NCI-H1930 (cell line): ENCODE measurements at places on chromosomes 2 and 18.

DNA sequence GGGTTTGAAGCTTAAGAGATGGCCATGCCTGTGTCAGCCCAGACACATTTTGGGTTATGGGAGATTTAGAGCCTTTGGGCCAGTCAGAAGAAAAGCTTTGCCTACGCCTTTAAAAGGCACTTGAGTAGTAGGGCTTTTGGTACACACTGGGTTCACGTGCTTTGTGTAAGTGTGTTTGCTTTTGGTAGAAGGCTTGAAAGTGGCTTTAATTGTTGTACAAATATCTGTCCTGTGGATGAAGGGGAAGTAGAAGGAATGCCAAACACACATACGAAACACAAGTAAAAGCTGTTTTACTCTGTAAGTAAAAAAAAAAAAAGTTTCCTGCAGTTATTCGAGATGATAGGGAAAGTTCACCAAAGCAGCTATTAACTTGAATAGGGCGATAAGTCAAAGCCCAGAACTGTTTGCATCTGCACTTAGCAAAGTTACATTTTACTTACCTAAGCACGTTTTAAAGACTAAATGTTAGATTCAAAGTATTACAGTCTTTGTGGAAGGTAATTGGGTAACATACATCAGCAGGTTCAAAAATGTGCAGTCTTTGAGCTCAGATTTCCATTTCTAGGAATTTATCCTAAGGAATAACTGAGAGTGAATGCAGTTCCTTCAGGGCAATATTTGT is 75.4 kb downstream of the STK25 start:
- DNase-seq = no peak

DNA sequence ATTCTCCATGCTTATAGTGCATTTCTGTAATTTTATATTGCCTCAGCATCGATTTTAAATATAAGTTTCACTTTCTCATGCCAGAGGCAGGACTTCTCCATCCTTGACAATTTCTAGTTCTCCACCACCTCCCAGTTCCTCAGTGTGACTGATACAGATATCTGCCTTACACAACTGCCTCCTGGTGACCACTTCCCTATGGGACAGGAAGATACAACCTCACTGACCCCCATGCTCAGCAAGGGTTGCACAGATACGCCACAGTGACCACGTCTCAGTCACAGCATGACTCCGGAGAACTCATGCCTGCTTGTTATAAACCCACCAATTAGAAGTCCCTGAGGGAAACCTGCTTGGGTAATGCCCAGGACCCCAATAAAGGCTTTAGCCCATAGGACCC is 284.0 kb upstream of the MC4R start:
- no peak for DNase-seq

- no peak for DNase-seq
These were observed 33.9 kb upstream of the ATIC start for GRCh38 chr2:215277944-215278343.

DNA sequence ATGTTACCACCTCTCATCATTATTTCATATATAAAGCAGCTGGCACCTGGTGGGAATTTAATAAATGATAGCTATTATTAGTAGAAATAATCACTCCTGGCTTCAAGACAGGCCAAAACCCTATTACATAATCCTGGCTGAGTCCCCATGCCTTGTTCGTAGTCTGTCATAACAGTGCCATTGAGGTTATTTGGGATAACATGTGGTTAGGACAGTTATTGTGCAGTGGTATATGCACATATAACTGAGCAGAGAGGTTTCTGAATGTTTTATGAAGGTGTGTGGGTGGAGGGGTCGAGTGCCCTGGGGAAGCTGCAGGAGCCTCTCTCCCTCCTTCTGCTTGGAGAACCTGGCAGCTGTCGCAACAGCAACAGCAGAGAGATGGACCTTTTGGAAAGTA is 162.4 kb upstream of the NABP1 start:
- no peak for DNase-seq

GRCh38 chr2:4561196-4561595 is 857.8 kb downstream of the DCDC2C start:
- no peak for DNase-seq

GRCh38 chr18:8443505-8443904 is 165.7 kb upstream of the RAB12 start:
- no peak for DNase-seq

DNA sequence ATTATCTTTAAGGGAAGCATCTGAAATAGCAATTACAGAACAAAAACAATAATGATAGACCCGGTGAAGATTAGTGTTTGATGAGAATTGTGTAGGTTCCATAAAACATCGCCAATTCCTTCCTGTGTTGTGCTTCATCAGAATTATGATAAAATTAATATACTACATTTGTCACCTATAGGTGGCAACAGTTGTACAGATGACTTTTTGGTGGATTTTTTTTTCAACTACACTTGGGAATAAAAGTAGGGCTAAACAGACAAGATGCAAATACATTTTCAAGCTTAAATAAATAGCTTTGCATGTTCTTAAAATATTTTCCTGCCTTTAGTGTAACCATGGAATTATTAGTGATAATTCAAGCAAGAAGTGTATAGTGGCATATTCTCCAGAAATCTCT is 7.0 kb upstream of the LYPD1 start:
- no peak for DNase-seq

- DNase-seq = no peak
These were observed 35.5 kb upstream of the CYP27A1 start for GRCh38 chr2:218746470-218746795.

DNA sequence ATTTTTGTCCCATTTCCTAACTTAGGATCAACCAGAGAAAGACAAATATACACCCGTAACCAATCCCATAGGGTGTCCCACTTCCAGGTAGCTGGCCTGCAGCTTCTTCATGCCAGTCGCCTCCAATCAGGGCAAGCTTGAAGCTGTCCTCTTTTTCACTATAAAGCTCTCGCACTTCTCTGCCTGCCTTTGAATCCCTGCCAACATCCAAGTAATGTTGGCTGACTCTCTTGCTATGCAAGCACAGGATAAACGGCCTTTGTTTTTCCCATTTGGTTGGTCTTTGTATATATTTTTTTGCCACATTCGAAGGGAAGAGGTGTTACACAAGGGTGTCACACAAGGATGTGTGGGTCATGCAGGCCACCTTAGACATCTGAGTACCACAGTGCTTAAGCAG is 388.8 kb downstream of the CBLN2 start:
- DNase-seq = no peak

GRCh38 chr2:230172852-230173251 is 46.9 kb downstream of the SP110 start:
- no peak for DNase-seq

GRCh38 chr2:240619506-240620148 is 5.7 kb upstream of the GPR35 start:
- no peak for DNase-seq

DNA sequence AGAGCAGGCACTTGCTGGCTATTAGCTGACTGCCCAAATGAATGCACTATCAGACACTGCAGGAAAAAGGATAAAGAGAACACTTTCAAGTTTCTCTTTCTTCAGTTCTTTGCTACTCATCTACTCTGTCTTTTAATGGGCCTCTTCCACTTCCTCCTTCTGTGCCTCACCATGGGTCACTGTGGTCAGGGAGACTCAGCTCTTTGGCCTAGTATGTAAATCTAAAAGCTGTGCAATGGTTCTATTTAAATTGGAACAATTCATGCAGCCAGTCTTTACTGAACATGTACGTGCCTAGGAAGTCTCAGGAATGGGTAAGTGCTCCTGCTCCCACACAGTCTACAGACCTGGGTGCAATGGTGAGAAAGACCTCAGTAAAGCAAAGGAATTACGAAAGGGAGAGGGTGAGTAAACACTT is 79.1 kb upstream of the DNMT3A start:
- DNase-seq = no peak

- DNase-seq = no peak
These were observed 314.3 kb upstream of the ETAA1 start for GRCh38 chr2:67082813-67083212.

DNA sequence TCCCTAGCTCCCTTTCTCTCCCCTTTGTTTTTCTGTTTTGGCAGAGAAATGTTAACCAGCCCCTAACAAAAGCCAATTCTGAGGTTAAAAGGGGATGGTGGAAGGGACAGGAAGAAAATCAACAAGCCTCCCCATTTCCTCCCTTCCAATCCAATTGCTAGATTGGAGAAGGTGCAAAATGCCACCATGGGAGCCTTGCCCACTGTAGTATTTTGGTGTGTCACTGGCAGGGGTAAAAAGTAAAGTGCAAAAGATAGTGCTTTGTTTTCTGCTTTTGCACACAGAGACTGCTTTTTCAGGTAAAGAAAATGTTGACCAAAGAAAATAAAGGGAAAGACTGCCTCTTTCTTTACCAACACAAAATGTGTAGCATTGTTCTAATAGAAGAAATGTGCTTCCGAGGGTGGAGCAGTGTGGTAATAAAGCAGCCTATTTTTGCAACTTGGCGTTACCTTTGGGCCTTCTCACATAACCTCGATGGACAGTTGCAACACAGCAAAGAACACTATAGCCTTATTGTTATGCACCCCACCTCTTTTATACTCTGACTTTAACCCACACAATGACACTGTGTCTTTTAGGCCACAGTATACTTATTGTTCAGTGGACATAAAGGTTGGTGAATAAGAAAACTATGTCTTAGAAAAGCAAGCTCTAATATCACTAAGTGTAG is 861.8 kb downstream of the BCL11A start:
- DNase-seq = no peak

DNA sequence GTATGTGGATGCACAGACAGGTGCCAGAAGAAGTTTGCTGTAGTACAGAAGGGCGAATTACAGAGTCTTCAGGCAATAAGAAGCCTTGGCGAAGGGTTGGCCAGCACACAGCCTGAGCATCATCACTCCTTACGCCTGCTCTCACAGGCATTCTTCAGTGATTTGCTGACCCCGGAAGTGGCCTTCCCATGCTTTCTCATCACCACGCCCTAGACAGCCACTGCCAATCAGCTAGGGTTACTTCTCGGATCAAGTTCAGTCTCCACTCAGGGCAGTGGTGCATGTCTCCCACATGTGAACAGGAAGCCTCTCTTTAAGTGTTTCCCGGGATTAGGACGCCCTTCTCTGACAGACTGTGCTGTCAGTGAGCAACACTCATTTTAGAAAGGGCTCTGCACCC is 81.8 kb downstream of the C1QL2 start:
- DNase-seq = no peak

DNA sequence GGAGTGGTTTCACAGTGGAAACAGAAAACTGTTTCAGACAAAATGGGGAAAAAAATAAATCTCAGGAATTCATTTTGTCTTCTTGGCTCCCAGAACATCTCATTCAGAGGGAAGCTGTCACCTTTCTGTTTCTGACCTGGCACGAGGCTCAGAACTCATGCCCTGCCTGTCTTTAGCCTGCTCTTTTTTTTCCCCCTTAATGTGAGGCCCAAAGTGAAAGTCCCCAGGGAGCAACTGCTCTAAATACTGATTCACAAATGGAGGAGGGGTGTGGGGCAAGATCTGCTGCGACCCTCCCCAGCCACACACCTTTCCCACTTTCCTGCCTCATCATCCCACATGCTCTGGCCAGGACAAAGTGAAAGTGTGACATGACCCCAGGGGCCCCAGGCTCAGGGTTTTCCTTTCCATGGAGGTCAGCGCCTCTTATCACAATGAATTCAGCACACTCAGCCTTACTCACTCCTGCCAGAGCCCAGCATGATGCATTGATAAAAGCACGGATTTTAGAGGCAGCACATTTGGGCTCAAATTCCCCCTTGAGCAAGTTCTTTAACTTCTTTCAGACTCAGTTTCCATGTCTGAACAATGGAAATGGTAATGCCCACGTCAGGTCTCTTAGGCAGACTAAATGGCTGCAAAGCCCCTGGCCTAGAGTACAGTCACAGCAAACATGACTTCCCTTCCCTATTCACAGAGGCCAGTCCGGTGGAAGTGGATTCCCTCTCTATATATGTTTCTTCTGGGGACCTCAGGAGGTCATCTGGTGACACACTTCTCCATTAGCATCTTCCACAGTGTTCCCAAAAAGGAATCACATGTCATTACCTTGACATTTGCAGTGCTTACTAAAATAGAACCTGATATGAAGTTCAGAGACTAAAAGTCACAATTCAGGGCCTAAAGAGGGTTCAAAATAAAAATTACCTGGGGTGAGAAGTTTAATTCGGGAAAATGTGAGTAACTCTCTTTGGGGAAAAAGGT is 55.3 kb upstream of the TMEM163 start:
- no peak for DNase-seq

GRCh38 chr2:161415987-161416707 is at the start of gene TBR1:
TBR1 (plus strand) TSS chr2:161416297; CDS start chr2:161416411, 114 bp downstream.
- no peak for DNase-seq

- DNase-seq = no peak
These were observed 16.2 kb downstream of the FZD7 start for GRCh38 chr2:202049840-202050239.

- no peak for DNase-seq
These were observed 9.9 kb downstream of the MOB1A start for GRCh38 chr2:74168739-74169138.
